Hematopoietic multipotent progenitor cell treated with erythropoietin and hydrocortisone succinate and interleukin-3 and kit ligand, for 4 days (in vitro differentiated cells): ENCODE measurements at places on chromosomes 5 and 9.

GRCh38 chr5:72057816-72058215 lies 49.5 kb upstream of the MAP1B start:
- no peak for DNase-seq

GRCh38 chr9:134688661-134689320 lies 47.2 kb downstream of the COL5A1 start:
- DNase-seq, result no peak

GRCh38 chr5:86885011-86885410 lies 267.3 kb downstream of the COX7C start:
- DNase-seq, result no peak

GRCh38 chr5:91770400-91770799 lies 387.3 kb upstream of the ARRDC3 start:
- DNase-seq, result no peak

GRCh38 chr5:60387051-60387440 lies 312.9 kb downstream of the DEPDC1B start:
- DNase-seq, result no peak

DNA sequence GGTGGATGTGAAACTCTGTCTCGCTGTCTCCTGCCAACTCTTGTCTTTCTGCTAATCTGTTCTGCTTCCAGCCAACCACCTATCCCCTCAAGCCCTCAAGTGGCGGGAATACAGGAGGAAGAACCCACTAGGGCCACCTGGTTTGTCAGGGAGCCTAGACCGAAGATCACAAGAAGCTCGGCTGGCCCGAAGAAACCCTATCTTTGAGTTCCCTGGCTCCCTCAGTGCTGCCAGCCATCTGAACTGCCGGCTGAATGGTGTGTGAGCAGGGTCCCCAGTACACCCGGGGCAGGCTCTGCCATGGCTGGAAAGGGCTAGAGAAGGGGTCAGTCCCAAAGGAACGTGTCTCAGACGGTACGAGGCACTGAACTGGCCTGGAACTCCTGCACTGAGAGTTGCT lies 49.2 kb upstream of the TESK1 start:
- DNase-seq, result no peak

DNA sequence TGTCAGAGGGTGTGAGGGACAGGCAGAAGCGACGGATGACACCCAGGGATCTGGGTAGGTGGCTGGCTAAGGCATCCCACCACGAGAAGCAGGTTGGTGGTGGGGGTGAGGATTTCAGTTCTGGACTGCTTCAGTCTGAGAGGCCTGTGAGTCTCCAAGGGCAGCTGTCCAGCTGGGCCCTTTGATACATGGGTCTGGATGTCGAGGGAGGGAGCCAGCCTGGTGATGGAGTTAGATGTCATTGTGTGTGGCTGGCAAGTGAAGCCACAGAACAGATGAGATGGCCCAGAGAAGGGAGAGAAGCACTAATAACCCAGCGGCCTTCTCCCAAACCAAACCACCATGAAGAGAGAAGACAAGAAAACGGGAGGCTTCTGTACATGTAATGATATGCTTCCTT lies 11.1 kb downstream of the MED27 start:
- no peak for DNase-seq

DNA sequence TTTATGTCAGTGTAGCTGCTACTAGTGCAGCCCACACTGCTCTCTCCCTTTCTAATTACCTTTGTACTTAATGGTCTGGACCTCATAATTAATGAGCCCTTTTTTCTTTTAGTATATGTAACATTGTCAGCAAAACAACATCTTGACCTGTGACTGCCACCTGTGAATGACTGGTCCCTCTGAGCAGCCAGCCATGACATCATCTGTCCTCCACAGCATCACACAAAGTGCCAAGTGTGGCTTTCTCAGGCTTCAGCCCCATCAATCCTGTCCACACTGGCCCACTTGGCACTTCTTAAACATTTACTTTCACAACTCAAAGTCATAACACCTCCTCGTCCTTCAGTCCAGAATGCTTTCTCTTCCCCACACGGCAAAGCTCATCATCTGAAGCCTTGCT lies 104.7 kb downstream of the GPR21 start:
- DNase-seq, result no peak

DNA sequence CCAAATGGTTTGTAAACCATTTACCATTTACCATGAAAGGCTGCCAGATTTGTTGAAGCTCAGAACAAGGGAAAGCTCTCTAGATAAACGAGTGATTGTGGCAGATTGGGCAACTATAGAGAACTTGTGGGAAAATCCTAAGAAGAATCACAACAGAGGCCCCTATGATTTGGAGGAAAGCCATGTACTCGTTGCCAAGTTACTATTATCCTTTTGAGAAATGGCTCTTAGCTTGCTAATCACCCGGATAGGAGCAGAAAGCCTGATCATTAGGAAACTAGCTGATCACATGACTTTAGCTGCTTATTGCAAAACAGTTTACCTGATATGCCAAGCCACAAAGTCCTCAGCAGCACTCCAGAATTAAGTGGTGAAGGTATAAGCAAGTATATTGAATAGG lies 23.5 kb upstream of the ATG10 start:
- DNase-seq, result no peak

DNA sequence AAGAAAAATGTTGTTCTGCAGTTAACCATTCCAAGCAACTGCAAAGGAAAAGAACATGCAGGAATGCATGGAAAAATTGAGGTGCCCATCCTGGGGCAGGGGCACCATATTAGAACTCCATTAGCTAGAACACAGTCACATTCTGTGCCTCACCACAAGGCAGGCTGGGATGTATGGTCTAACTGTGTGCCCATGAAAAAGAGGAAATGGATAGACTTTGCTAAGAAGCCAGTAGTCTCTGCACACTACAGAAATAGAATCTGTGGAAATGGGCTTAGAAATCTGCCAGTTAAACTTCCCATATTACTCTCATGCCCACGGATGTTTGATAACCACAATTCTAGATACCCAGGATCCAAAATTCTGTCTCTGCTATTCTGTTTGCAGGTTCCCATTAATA lies 423.8 kb upstream of the SMARCA2 start:
- no peak for DNase-seq

- no peak for DNase-seq
Observed at GRCh38 chr5:40683305-40683704, 3.6 kb downstream of the PTGER4 start.

GRCh38 chr9:94286116-94286515 lies 27.0 kb downstream of the ZNF169 start:
- DNase-seq, result no peak

- no peak for DNase-seq
Observed at GRCh38 chr5:91541696-91542095, 158.6 kb upstream of the ARRDC3 start.

DNA sequence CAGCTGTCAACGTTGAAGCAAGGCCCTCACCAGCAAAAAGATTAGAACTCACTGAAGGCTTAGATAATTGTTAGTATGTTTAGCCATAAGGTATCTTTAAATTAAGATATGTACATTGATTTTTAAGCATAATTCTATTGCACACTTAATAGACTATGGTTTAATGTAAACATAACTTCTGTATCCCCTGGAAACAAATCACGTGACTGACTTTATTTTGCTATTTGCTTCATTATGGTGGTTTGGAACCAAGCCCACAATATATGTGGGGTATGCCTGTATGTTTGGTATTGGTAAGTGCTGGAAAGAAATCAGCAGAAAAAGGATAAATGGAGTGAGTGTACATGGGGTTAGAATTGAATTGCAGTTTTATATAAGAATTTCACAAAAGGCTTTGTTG lies 111.9 kb downstream of the NMUR2 start:
- DNase-seq, result no peak

DNA sequence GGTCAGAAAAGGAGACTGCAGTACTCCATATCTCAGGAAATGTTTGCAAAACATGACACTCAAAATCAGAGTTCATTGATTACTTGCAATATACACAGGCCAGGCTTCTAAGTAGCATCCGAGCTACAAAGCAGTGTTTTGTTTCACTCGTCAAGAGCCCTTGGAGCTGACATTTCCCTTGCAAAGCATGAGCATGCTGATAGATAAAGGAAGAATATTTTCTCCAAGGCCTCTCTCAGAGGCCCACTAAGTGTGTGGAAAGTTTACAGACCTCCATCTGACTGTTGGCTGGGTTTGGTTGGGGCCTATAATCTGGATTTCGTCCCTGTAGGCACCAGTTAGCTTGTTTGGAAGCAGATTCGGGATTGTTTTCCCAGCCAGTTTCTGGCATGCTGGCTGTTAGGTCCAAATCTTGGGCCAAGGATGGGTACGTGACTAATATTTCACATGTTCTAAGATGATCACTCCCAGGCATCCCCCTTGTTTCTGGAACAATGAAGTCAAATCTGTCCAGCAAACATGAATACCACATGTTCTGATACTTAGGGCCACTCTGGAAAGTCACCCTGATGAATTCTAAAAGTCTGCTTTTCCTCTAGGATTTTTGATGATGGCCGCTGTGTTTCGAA lies 161.3 kb downstream of the RFK start:
- DNase-seq, result no peak

DNA sequence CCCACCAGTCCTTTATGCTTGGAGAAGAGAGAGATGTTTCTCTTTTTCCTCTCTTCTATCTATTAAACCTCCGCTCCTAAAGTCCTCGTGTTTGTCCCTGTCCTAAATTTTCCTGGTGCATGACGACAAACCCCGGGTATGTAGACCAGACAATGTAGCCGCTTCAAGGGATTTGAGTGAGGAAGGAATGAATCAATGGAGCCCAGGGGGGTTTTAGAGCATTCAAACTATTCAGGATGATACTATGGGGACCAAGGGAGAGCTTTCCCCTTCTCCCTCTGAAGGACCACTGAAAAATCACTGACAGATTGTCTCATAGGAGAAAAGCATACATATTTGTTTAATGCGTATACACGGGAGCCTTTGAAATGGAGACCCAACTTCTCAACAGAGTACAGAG lies 18.4 kb downstream of the CEL start:
- DNase-seq, result no peak

GRCh38 chr9:107685901-107686300 lies 196.3 kb upstream of the KLF4 start:
- no peak for DNase-seq

- peak; percentile 76 for DNase-seq
Observed at GRCh38 chr5:78985725-78986223, 664 bp upstream of the ARSB start.

DNA sequence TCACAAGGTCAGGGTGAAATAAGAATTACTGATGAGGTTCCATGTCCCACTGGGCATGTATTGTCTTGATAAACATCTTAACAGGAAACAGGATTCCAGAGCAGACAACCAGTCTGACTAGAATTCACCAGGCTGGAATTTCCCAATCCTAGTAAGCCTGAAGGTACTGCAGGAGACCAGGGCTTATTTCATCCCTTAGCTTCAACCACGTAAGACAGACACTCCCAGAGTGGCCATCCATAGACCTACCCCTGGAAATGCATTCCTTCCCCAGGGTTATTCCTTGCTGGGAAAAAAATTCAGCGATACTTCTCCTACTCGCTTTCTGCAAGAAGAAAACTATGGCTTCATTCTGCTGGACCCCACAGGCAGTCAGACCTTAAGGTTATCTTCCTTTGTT lies 785.4 kb downstream of the NR2F1-AS1 start:
- no peak for DNase-seq

GRCh38 chr9:120935383-120935857 lies 8.8 kb upstream of the TRAF1 start:
- peak; percentile 97 for DNase-seq

GRCh38 chr5:61130289-61130688 lies 32.0 kb downstream of the SMIM15 start:
- no peak for DNase-seq

- no peak for DNase-seq
Observed at GRCh38 chr9:3760031-3760430, 234.2 kb upstream of the RFX3 start.

GRCh38 chr9:89484475-89485404 lies 13.2 kb downstream of the SEMA4D start:
- no peak for DNase-seq

GRCh38 chr5:74446725-74447241 lies 193.7 kb downstream of the ENC1 start:
- DNase-seq, result no peak

DNA sequence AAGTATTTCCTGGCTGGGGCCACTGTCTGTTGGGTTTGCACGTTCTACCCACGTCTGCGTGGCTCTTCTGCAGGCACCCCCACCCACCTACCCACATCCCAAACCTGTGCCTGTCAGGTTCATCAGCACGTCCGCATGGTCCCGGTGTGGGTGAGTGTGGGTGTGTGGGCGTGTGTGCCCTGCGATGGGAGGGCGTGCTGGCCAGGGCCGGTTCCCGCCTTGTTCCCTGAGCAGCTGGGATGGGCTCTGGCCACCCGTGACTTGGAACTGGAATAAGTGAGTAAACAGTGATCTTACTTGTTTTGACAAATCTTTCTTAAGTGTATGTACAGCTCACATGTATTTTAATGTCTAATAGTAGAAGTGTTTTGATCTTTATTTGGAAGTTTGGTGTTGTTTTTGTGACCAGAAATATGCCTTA lies 20.4 kb downstream of the ERGIC1 start:
- DNase-seq, result no peak

DNA sequence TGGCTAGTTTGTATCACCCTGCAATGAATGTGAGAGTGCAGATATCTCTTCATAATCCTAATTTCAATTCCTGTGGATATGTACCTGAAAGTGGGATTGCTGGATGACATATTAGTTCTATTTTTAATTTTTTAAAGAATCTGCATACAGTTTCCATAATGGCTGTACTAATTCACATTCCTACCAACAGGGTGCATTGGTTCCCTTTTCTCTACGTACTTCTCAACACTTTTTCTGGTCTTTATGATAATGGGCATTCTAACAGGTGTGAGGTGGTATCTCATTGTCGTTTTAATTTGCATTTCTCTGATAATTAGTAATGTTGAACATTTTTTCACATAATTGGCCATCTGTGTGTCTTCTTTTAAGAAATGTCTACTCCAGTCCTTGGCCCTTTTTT lies 927.5 kb downstream of the DTWD2 start:
- DNase-seq, result no peak

- DNase-seq, result no peak
Observed at GRCh38 chr5:32255540-32255900, 57.2 kb downstream of the MTMR12 start.
